Esophagus squamous epithelium (tissue), 5 donors: ENCODE measurements at places on chromosomes 2 and 18. TPM values are rescaled to one million over a fixed set of nuclear protein-coding genes. Genes with fewer than 3 reads are reported as not detected.

The TYMS gene
- 29.6 TPM for total RNA-seq

The COBLL1 gene
- 35.4 TPM for total RNA-seq

The CCBE1 gene
- 2.1 TPM for total RNA-seq

The SCYGR4 gene
- total RNA-seq: not detected

The RAPGEF4 gene
- 2.6 TPM for total RNA-seq
